ENCODE measurements at places on chromosomes 16 and 17. TPM values are rescaled to one million over a fixed set of nuclear protein-coding genes. Genes with fewer than 3 reads are reported as not detected.

Gene CSH2
- not detected for polyA plus RNA-seq

Gene CRHR1
- not detected for polyA plus RNA-seq

- no peak for DNase-seq
- no peaks in the 10 kb centered on the region for H3K27me3 ChIP-seq
- H3K27ac ChIP-seq = no peak overlapping the region
- H3K4me3 ChIP-seq = no peak overlapping the region
These were observed 31.8 kb downstream of the ANKRD11 start for GRCh38 chr16:89458551-89458950.

GRCh38 chr16:65534121-65534528 is 412.3 kb upstream of the CDH11 start:
- H3K27ac ChIP-seq = no peak overlapping the region
- no peaks in the 10 kb centered on the region for H3K36me3 ChIP-seq
- DNase-seq = no peak
- H3K4me1 ChIP-seq = no peaks in the 10 kb centered on the region
- no peaks in the 10 kb centered on the region for H3K27me3 ChIP-seq

DNA sequence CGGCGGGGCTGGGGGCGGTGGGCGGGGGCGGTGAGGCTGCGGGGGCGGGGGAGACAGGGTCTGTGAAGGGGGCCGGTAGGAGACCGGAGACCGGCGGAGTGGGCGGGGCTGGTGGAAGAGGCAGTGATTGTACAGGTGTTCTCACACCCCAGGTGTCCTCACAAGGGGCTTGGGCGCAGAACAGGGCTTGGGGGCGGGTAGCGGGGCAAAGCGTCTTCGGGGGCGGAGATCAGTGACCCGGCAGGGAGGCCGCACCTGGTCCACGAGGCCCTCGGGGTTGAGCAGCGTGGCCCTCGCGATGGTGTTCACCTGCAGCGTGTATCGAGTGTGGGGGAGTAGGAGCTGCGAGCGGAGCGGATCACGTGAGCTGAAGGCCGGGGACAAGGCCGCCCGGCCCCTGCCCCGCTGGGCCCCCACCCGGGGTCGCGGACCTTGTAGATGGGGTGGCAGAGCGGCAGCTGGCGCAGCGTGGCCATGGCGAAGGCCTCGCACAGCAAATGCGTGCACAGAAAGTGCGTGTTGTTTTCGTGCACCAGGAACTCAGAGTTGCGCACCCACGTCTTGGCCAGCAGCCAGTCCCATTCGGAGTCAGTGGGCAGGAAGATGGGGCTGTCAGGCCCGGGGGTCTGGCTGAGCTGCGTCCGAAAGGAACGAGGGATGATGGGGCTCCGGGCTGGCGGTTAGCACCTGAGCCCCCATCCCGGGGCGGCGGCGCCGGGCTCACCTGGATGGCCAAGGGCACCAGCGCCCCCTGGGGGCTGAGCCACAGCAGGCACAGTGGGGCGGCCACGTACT is 8.5 kb downstream of the ALOXE3 start:
- peaks cover 4% of the 10 kb centered on the region for H3K4me1 ChIP-seq
- H3K4me3 ChIP-seq = peak overlapping the region; percentile 73
- H3K36me3 ChIP-seq = no peaks in the 10 kb centered on the region
- peak overlapping the region; percentile 42 for H3K27ac ChIP-seq

Gene KRT27
- not detected for polyA plus RNA-seq

Gene CLEC10A
- polyA plus RNA-seq = not detected

DNA sequence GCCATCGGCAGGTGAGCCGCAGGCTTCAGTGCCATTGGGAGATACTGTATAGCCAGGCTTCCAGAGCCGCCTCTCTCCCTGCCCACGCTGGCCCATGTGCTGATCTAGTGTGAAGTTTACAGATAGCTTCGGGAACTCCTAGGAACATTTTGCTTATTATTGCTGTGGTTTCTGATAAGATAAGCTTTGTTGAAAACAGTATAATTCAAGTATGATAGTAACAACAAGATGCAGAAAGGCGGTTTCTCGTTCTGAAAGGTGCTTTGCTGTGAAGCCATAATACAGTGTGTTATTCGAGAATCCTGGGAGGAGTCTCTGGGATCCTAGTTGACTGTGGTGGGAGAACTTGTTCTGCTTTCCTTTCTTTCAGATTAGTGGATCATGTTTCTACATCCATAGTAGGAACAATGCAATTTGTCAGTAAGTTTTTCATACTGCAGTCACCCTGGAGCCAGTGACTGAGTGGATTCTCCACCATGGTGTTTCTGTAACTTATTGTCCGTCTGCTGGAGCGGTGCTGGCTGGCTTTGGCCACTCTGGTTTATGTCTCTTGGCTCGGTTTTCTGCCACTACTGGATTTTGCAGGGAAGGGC is 31.5 kb downstream of the RAB11FIP3 start:
- no peak overlapping the region for H3K27ac ChIP-seq
- peaks cover 12% of the 10 kb centered on the region for H3K36me3 ChIP-seq
- DNase-seq = no peak
- no peak overlapping the region for H3K4me3 ChIP-seq
- H3K27me3 ChIP-seq = no peaks in the 10 kb centered on the region

Gene OTOA
- 0.04 TPM for polyA plus RNA-seq

DNA sequence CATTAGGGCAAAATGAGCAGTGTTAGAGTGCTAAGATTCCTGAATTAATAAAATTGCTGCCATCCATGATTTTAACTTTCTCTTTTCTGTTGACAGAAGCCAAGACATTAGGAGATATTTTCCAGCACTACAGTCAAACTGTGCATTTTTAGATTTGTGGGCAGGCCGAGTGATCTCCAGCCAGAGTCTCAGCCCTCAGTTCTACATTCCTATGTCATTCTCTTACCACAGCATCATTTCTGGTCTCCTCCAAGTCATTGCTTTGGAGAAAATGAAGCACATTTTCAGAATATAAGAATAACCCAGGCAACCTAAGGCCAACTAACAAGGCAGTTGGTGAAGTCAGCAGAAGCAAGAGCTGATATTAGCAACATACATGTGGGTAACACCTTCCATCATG is 74.6 kb upstream of the NUDT7 start:
- H3K27me3 ChIP-seq = no peaks in the 10 kb centered on the region
- DNase-seq = no peak
- no peaks in the 10 kb centered on the region for H3K36me3 ChIP-seq
- no peaks in the 10 kb centered on the region for H3K4me1 ChIP-seq

GRCh38 chr16:47777220-47777619 is 316.1 kb downstream of the PHKB start:
- no peak for DNase-seq
- H3K27me3 ChIP-seq = no peaks in the 10 kb centered on the region
- no peaks in the 10 kb centered on the region for H3K36me3 ChIP-seq
- no peaks in the 10 kb centered on the region for H3K4me1 ChIP-seq
- no peak overlapping the region for H3K27ac ChIP-seq

Gene XYLT1
- 1.9 TPM for polyA plus RNA-seq

Gene TMEM88
- polyA plus RNA-seq = not detected

- H3K27me3 ChIP-seq = no peaks in the 10 kb centered on the region
- H3K27ac ChIP-seq = no peak overlapping the region
- no peaks in the 10 kb centered on the region for H3K4me1 ChIP-seq
- no peak overlapping the region for H3K4me3 ChIP-seq
- H3K36me3 ChIP-seq = no peaks in the 10 kb centered on the region
- no peak for DNase-seq
These were observed 45.1 kb downstream of the ZFHX3 start for GRCh38 chr16:73002866-73003265.

Gene ADAM11
- polyA plus RNA-seq = not detected

Gene IRX3
- polyA plus RNA-seq = not detected

Gene RCVRN
- not detected for polyA plus RNA-seq

GRCh38 chr16:14399378-14400284 is 230.4 kb downstream of the PARN start:
- H3K27ac ChIP-seq = no peak overlapping the region
- no peaks in the 10 kb centered on the region for H3K36me3 ChIP-seq
- no peak overlapping the region for H3K4me3 ChIP-seq
- H3K4me1 ChIP-seq = no peaks in the 10 kb centered on the region
- no peak for DNase-seq

DNA sequence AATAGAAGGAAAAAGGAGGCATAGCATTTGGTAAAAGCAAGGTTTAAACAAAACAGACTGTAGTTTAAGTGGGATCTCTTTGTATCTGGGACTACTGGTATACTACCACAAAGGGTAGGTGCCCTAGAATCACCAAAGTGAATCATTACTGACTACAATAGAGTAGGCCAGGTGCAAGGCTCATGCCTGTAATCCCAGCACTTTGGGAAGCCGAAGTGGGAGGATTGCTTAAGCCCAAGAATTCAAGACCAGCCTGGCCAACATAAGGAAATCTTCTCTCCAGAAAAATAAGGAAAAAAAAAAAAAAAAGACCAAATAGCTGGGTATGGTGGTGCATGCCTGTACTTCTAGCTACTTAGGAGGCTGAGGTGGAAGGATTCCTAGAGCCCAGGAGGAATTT is 60.8 kb upstream of the CORO6 start:
- no peaks in the 10 kb centered on the region for H3K4me1 ChIP-seq

Gene ALOX12B
- 0.78 TPM for polyA plus RNA-seq

DNA sequence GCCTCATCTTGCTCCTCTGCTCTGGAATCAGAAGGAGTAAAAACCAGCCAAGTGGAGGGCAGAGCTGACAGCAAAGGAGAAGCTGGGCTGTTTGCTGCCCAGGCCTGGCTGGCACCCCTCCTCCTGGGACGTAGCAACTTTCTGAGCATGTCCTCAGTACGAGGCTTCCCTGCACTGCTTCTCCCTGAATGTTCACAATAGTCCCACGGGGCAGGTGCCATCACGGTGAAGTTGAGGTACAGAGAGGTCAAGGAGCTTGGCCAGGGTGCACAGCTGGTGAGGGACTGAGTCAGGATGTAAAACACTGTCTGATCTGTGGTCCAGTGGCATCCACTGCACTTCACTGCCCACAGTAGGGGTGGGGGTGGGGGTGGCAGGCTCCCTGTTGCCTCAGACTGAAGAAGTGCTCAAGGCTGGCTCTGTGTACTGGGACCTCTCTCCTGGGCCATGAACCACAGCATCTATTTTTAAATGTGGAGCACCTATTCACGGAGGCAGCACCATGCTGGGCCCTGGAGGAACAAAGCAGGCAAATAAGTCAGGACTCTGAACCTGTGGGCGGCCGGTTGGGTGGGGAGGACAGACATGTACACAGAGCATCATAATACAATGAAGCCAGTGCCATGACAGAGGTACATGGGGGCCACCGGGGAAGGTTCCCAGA is 369.5 kb downstream of the SEC14L1 start:
- no peaks in the 10 kb centered on the region for H3K36me3 ChIP-seq
- no peak overlapping the region for H3K27ac ChIP-seq
- no peaks in the 10 kb centered on the region for H3K27me3 ChIP-seq
- no peak for DNase-seq

DNA sequence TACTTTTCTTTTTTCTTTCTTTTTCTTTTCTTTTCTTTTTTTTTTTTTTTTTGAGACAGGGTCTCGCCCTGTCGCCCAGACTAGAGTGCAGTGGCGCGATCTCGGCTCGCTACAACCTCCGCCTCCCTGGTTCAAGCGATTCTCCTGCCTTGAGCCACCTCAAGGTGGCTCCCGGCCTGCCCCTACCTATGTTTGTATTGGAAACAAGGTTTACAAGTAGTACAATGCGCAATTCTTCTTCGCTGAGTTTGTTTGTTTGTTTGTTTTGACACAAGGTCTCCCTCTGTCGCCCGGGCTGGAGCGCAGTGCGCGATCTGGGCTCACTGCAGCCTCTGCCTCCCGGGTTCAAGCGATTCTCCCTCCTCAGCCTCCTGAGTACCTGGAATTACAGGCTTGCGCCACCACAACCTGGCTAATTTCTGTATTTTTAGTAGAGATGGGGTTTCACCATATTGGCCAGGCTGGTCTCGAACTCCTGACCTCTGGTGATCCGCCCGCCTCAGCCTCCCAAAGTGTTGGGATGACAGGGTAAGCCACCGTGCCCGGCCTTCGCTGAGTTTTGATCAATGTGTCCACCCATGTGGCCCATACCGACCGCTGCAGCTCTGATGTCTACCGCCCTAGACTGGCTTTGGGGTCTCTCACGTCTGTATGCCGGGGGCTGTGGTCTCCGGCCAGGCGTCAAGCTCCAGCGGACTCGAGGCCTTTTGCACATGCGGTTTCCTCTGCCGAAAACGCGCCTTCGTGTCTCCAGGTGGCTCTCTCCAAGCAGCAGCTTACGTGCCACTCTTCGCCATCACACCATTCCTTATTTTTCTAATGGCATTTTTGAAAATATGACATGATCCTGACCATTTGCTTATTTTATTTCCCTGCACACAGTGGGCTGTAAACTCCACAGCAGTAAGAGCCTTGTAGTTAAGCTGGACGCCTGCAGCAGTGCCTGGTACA is 1.1 kb upstream of the YBX2 start:
- H3K4me1 ChIP-seq = peaks cover 12% of the 10 kb centered on the region
- H3K27ac ChIP-seq = no peak overlapping the region
- no peaks in the 10 kb centered on the region for H3K27me3 ChIP-seq
- H3K4me3 ChIP-seq = peak overlapping the region; percentile 37

GRCh38 chr16:73669535-73670274 is 621.8 kb upstream of the ZFHX3 start:
- no peak overlapping the region for H3K4me3 ChIP-seq
- H3K27me3 ChIP-seq = no peaks in the 10 kb centered on the region

GRCh38 chr17:12737740-12738469 is 51.4 kb upstream of the ARHGAP44 start:
- no peak overlapping the region for H3K4me3 ChIP-seq
- H3K36me3 ChIP-seq = no peaks in the 10 kb centered on the region
- DNase-seq = no peak
- no peak overlapping the region for H3K27ac ChIP-seq
- H3K27me3 ChIP-seq = no peaks in the 10 kb centered on the region
- no peaks in the 10 kb centered on the region for H3K4me1 ChIP-seq

- no peak overlapping the region for H3K4me3 ChIP-seq
- no peak for DNase-seq
- H3K27ac ChIP-seq = no peak overlapping the region
- H3K36me3 ChIP-seq = no peaks in the 10 kb centered on the region
- H3K27me3 ChIP-seq = peaks cover 4% of the 10 kb centered on the region
These were observed 1.1 kb downstream of the TOX3 start for GRCh38 chr16:52545898-52546266.

DNA sequence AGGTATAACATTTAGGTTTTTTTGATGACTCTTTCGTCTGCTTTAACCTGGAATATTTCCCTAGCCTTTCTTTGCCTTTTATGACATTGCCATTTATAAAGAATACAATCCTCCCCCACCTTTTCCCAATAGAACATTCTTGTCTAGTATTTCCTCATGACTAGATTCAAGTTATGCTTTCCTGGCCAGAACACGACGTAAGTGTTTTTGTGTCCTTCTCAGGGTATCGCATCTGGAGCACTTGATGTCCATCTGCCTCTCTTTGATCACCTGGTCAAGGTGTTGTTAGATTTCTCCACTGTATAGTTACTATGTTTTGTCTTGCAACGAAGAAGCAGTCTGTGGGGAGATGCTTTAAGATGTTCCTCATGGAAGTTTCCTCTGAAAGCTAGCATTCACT is 87.4 kb downstream of the MSI2 start:
- no peaks in the 10 kb centered on the region for H3K27me3 ChIP-seq
- H3K36me3 ChIP-seq = no peaks in the 10 kb centered on the region
- no peak overlapping the region for H3K4me3 ChIP-seq
- H3K4me1 ChIP-seq = no peaks in the 10 kb centered on the region

Data from naive thymus-derived CD4-positive, alpha-beta T cell (primary cell).